Epithelial cell of prostate (primary cell): ENCODE measurements at places on chromosomes 3 and 15.

DNA sequence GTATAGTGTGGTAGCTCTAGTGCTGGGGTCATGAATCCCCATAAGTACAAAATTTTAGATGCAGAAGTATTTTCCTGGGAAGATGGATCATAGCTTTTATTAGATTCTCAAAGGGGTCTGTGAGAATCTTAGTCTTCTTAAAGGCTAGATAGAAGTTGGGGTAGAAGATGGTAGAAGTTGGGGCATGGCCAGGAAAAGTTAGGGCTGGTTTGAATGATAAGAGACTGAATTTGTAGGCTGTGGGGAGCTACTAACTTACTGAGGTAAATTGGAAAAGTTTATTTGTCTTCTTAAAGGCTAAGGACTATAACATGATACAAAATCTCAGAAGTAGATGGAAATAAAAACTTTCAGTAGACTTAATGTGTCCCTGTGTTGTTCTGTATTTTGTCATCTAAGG is 1.6 kb upstream of the UBE2Q2 start:
- no peak for DNase-seq

- DNase-seq, result no peak
These were observed 9.2 kb upstream of the STT3B start for GRCh38 chr3:31523543-31523942.

GRCh38 chr3:112611752-112612515 is 29.0 kb downstream of the CCDC80 start:
- DNase-seq, result no peak

DNA sequence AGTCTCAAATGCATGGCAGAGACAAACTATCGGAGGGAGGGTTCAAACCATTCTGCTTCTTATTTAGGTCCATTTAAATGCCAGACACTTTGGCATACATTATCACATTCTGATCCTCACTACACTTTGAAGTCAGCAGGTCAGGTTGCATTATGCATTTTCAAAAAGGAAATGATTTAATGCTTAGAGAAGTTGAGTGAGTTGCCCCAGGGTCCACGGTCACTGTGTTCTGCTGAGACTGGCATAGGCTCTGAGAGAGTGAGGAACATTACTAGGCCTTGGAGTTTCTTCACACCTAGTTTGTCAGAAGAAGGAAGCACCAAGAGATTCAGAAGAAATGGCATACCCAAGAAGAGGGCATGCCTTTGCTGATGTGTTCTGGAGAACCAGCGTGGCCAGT is 46.3 kb upstream of the ACAN start:
- no peak for DNase-seq

GRCh38 chr15:72285402-72285801 is 13.0 kb upstream of the PARP6 start:
- DNase-seq, result no peak

GRCh38 chr15:100385300-100386050 is 43.7 kb upstream of the ADAMTS17 start:
- no peak for DNase-seq

- DNase-seq, result no peak
These were observed 309.9 kb downstream of the CLSTN2 start for GRCh38 chr3:140244893-140245292.

DNA sequence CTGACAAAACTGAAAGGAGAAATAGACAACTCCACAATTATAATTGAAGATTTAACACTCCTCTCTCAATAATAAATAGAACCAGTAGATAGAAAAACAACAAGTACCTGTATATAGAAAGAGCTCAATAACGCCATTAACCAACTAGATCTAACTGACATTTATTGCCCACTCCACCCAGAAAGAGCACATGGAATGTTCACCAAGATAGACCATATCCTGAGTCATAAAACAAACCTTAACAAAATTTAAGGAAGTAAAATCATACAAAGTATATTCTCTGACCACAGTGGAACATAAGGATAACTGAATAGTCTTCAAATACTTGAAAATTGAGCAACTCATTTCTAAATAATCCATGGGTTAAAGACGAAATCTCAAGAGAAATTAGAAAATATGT is 25.1 kb downstream of the KBTBD12 start:
- DNase-seq, result no peak

GRCh38 chr15:72340366-72340765 is 20.4 kb upstream of the CELF6 start:
- no peak for DNase-seq

DNA sequence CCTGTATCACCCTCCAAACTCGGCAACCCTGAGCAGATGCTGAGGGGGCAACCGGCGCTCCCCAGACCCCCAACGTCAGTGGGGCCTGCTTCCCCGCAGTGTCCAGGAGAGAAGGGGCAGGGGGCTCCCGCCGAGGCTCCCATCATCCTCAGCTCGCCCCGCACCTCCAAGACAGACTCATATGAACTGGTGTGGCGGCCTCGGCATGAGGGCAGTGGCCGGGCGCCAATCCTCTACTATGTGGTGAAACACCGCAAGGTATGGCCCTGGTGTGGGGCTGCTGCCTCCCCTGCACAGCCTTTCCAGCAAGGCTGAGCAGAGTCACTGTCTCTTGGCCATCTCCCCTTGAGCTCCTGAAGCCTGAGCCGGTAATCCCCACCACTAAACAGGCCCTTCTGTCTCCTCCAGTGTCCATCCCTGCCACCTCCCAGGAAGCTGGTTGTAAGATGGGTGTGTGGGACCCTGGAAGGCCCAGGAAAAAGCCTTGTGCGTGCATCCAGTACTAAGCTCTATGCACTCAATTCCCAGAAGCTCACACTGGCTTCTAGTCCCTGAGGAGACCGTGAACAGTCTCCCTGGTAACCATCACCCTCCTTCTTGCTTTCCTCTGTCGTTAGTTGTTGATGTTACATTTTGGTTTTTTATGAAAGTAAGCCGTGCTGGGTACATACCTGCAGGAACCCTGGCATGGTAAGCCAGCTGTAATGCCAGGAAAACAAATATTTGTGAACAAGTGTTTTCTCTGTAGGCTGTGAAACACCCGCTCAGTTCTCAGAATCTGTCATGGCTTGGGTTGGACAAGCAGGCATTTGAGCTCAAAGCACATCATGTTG is 63.3 kb downstream of the BOC start:
- no peak for DNase-seq

- no peak for DNase-seq
These were observed 19.3 kb upstream of the TSC22D2 start for GRCh38 chr3:150388498-150389418.

DNA sequence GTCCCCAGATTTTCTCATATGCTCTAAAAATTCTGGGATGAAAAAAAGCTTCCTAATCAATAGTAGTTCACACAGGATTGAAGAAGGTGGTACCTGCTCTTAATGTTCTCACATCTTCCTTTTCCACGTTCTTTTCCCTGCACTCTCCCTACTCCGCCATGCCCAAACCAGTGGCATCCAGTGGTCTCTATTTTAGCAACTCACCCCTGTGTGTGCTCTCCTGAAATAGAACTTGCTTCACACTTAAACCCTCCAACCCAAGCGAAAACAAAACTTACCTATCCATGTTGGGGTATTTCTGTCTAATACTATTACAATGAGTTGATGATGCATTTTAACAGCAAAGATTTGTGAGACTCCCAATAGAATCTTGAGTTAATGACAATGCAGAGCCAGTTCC is 148.8 kb downstream of the PLD1 start:
- no peak for DNase-seq

DNA sequence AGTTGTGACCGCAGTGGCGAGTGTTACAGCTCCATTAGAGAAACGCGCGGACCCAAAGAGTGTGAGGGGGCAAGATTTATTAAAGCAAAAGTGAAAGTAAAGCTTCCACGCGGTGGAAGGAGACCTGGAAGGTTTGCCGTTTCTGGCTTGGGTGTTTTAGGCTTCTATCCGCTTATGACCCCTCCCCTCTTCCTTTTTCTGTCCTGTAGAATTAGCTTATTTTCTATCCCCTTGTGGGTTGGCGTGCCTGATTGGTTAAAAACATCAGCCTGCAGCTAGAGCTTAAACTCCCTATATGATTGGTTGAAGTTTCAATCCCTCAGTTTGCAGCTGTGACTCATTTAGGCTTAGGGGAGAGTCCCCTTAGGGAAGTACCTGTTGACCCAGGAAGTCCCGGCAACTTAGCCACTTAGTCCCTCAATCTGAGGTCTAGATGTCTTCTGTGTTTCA is 39.6 kb downstream of the C3orf38 start:
- no peak for DNase-seq

- no peak for DNase-seq
These were observed 284.3 kb downstream of the UACA start for GRCh38 chr15:70479056-70479455.

GRCh38 chr3:55621648-55622047 is 134.5 kb upstream of the WNT5A start:
- DNase-seq, result no peak

DNA sequence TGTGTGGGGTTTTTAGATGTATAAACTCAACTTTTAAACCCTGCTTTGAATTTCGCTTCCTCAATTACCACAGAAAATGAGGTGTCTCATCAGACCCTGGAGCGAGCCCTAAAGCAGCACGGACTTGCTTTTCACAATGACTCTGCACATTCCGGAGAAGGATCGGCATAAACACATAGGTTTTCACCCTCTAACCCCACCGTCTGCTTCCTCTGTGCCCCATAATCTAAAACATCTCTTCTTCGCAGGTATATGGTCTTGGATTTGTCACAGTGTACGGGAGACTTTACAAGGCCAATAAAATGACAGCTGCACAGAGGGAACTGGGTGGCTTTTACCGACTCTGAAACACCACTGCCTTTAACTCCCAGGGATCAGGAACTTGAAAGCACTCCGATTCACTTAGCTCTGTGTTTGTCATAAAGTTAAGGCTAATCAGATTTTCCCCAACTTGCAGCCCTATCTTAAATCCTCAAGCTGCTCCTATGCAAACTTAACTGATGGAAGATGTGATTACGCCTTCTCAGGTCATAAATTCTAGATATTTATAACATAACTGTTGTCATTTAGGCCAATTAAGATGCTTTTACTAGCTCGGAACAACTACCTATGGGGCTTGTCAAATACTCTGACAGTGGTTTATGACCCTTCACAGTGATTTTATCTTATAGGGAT is 133.4 kb upstream of the WNT5A start:
- DNase-seq, result no peak

DNA sequence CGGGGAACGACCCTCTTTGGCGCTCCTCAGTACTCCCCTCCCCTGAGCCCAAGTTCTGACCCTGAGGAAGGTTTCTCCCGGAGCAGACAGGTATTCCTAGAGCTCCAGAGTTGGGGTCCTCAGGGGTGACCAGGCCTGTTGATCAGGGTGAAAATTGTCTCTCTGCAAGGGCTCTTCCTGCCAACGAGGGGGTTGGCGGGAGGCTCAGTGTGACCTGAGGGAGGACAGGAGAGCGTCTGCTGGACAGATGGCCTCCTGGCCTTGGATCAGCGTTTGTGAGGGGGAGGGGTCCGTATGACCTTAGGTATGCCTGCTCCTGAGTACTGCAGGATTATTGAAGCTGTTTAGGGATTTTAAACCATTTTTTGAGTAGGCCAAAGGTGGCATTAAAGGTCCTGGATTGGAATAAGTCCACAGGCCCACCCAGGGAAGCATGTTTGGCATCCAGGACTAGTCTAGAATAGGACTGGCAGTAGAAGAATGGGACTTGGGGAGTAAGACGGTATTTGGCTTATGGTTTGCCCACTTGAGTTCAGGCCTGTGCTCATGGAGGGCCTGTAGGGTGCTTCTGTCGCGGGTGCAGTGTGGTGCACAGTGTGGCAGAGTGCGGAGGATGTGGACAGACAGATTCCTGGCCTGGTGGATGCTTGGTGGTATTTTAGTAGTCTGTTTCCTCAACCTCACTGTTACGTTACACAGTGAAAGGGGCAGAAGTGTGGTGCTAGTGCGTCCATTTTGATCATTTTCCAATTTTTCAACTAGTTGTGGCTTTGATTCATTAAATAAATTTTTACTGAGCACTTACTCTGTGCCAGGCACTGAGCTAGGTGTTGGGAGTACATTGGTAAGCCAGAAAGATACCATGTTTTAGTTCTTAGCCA is 959 bp downstream of the ZNF592 start:
- DNase-seq, result no peak

- DNase-seq, result no peak
These were observed 65.3 kb downstream of the ASB7 start for GRCh38 chr15:100667405-100668347.

- no peak for DNase-seq
These were observed 59.4 kb upstream of the FLNB start for GRCh38 chr3:57948781-57949242.
